ENCODE measurements at places on chromosomes 6 and 20.

- DNase-seq: no peak
Observed at GRCh38 chr6:161630674-161631073, 356.8 kb upstream of the AGPAT4 start.

DNA sequence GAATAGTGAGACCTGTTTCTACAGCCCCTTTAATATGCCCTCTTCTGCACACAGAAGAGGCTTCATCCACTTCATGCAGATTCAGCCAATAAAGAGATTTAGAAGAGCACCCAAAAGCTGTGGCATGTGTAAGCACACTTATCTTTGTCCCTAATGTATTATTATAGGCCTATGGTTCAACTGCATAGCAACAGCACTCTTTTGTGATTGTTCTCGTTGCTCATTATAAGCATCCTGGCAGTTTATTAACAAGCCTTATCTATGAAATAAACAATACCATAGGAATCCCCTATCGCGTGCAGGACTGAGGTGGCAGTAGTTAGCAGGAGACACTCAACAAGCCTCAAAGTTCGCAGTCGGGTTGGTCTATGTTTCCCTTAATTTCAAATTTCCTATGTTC, 138.5 kb upstream of the BEND6 start:
- no peak for DNase-seq

DNA sequence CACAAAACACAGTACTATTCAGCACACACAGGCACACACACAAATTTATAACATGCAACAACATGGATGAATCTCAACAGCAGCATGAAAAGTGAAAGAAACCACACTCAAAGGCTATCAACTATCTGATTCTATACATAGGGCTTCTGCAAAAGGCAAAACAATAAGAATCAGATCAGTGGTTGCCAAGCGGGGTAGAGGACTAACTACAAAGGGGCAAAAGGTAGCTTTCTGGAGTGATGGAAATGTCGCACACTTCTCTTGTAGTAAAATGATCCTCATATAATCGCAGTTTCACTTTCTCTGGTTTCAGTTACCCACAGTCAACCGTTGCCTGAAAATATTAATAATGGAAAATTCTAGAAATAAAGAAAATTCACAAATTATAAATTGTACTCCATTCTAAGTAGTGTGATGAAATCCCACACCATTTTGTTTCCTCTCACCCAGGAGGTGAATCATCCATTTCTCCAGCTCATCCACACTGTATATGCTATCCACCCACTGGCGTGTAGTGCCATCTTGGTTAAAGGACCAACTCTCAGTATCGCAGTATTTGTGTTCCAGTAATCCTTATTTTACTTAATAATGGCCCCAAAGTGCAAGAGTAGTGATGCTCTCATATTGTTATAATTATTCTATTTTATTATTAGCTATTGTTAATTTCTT, 12.8 kb upstream of the PLN start:
- no peak for DNase-seq

GRCh38 chr20:62067547-62068260, 2.0 kb upstream of the TAF4 start:
- no peak for DNase-seq

- no peak for DNase-seq
Observed at GRCh38 chr6:163226181-163226835, 188.2 kb upstream of the QKI start.

DNA sequence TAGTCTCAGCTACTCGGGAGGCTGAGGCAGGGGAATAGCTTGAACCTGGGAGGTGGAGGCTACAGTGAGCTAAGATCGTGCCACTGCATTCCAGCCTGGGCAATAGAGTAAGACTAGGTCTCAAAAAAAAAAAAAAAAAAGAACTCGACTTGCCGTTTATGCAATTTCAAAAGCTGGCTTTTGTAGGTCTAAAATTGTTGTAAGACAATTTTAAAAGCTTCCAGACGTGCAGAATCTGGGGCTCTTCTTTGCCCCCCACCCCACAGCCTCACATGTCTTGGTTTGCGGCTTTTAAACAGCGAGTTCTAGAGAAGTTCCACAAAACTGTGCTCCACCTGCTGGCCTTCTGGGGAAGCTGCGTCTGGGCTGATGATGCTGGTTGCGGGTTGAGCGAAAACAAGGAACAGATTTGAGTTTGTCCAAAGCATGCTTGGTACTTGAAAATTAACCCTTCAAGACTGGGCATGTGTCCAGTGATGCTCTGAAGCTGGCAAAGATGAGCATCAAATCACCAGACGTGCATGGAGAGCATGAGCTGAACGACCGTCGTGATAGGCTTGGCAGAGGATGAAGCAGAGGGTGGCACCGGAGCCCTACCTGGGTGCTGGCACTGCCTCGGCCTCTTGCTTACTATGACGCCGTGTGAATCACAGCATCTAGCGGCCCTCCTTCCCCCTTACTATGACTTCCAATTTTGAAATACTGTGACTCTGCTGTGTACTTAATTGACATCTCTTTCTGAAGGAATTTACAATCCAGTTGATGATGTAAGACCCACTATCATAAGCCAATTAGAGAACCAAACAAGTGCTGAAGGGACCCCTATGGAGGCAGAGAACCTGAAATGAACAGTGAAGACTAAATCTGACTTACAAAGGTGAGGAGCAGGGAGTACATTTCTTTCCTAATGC, 171.4 kb downstream of the GMPR start:
- DNase-seq: no peak

- no peak for DNase-seq
Observed at GRCh38 chr20:44856442-44856841, 29.1 kb upstream of the YWHAB start.

DNA sequence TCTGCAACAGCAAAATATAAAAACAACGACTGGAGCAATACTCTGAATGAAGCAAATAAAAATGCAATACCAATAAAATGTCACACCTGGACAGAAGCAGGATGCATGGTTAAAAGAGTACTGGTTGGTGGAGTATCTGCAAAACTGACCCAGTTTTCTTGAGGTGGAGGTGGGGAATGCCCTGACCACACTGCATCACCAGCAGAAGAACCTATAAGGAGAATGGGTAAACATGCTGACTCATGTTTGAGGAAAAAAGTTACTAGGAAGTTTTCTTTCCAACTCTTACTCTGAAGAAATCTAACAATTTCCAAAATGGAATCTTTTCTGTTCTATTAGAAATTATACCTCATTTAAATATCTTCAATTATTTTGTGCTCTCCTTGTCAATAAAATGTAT, 43.6 kb downstream of the REPS1 start:
- DNase-seq: no peak

DNA sequence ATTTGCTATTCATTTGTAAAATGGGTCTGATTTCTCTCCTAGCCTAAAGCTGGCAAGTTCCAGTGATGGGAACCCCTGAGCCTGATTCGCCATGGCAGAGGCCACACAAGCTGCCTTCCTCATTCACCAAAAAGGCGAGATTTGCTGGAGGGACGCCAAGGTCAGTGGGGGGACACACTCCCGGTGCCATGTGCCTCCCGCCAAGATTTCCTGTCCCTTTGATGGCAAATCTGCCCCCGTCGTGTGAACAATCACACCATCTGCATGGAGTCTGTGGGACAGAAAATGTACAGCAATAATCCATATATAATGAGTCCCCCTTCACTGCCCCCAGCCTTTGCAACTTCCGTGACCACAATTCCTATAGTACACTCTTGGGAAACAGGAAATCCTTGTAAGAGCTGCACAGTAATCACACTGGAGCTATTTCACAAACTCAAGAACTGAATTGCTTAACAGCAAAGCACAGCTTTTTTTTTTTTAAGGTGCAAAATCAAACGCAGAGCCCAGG, 15.7 kb upstream of the IGF2R start:
- DNase-seq: no peak
